NCI-H1092 (cell line): ENCODE measurements at places on chromosomes 16 and 17.

DNA sequence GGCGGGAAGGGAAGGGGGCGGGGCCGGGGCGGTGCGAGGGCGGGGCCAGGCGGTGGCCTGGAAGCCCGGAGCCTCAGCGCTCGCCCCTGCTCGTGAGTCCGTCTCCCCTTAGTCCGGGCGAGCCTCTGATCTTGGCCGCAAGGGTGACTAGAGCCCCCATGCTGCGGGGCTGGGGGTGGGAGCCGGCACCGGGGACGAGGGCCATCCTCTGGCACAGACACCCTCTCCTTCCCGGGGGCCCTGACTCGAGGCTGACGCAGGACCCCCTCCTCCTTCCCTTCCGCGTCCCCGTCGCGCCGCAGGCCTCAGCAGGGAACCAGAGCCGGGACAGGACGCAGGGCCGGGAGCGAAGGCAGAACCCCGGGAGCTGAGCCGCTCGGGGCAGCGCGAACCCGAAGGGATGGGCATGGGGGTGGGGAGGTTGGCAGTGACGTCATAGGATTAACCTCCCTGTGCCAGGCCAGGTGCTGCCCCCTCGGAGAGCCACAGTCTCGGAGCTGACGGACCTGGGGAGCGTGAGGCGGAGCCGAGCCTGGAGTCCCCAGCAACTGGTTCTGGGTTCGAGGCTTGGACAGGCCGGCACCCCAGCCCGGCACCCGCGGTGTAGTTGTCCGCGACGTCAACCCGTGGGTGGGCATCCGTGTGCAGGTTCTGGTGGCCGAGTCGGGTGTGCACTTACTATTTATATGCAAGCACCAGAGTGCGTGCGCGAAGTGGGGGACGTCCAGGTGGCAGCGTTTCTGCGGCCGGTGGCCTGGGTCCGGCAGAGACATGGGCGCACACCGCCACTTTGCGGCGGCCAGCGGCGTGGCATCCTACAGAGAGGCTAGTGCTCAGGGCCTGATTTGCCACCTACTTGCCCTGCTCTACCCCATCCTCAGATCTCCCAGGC lies 503 bp upstream of the PLCD3 start:
- DNase-seq = peak; percentile 57

- no peak for DNase-seq
Observed at GRCh38 chr17:45333702-45334092, 16.9 kb upstream of the MAP3K14 start.

DNA sequence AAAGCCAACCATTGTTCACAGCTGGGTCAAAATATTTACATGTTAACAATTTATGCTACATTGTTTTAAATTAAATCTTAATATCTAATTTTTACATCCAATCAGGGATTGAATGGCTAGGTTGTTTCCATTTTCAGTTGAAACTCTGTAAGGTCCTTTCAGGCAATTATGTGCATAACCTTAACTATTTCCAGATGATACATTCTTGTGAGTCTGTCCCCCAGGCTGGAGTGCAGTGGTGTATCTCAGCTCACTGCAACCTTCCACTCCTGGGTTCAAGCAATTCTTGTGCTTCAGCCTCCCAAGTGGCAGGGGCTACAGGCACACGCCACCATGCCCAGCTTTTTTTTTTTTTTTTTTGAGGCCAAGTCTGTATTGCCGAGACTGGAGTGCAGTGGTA lies 10.4 kb downstream of the CDC42EP4 start:
- no peak for DNase-seq

DNA sequence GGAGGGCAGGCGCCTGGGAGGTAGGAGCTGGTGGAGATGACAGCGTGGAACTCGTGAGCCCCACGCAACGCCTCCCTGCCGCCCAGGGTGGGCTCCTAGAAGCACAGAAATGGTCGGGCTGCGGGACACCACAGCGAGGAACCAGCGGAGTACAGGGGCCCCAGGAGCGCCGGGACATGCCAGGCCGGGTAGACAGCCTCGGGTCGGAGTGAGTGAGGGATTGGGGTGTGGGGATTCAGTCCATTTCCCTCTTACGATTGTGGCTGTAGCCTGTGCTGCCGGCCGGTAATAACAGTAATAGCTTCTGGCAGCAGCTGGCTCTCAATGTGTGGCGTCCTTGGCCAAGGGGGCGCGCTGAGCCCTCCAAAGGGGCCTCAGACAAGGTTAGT lies 12.2 kb upstream of the CES3 start:
- no peak for DNase-seq

DNA sequence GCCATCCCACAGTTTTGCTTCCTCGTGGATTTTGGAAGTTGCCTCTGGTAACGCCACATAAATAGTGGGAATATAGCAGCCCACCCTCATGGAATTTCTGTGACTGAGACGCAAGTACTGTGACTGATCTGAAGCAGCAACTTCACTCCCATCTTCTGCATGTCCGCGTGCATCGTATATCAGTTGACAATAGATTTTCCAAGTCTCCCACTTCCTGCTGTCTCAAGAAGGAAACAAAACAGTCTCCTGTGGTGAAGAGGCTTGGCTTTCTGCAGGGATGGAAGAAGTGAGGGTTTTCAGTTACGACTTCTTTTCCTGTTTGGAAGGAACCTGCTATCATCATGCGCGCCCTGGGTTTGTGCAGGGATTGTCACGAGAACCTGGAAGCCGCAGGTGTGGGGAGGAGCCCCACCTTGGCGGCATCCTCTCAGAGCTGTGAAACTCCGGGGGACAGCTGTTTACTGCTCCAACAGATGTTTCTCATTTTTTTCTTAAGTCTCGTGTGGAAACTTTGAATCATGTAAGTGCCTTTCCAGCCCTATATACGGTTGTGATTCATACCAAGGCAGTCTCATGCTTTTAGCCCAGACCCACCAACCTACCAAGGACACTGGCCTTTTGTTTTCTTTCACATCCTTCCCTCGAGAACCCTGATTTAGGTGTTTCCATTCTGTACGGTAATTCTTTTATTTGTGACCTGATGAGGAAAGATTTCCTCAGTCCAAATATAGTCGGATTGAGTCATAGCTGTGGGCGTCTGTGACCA lies 57.5 kb downstream of the WIPI1 start:
- no peak for DNase-seq

- DNase-seq = no peak
Observed at GRCh38 chr16:49483251-49483650, 109.6 kb downstream of the C16orf78 start.

GRCh38 chr17:20920815-20921199 lies 122.0 kb downstream of the USP22 start:
- no peak for DNase-seq

GRCh38 chr17:71361656-71362450 lies 759.0 kb upstream of the SOX9 start:
- no peak for DNase-seq

GRCh38 chr17:46777943-46778915 lies 40.3 kb downstream of the WNT3 start:
- no peak for DNase-seq

GRCh38 chr17:46143827-46144236 lies 49.4 kb downstream of the KANSL1 start:
- no peak for DNase-seq

DNA sequence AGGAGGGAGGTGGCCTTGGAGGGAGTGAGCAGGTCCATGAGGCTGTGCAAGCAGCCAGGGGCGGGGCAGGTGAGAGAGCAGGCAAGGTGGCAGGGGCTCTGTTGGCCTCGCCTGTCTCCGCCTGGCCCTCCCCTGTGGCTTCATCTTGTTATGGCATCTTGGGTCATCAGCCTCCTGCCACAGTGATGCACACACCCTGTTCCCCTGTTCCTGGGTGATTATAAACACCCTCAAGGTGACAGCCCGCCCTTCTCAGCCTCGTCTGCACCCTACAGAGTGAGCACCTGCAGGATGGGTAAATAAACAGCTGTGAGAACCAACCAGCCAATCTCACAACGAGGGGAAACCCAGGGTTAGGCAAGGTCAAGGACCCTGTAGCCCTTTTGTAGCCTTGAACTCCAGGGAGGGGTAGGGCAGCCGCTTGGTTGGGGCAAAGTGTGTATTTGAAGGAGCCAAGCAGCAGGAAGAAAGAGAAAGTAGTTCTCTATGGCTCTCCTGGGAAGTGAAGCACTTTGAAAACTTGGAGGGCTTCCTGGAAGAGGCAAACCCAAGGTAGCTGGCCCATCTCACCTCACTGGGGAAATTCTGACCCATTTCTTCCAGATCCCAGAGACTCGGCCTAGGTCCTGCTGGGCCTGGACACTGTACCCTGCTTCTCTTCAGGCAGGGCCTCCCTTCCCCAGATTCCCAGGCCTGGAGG lies 60.6 kb downstream of the NT5M start:
- no peak for DNase-seq

- no peak for DNase-seq
Observed at GRCh38 chr16:29876594-29877249, 13.7 kb upstream of the CDIPT start.

DNA sequence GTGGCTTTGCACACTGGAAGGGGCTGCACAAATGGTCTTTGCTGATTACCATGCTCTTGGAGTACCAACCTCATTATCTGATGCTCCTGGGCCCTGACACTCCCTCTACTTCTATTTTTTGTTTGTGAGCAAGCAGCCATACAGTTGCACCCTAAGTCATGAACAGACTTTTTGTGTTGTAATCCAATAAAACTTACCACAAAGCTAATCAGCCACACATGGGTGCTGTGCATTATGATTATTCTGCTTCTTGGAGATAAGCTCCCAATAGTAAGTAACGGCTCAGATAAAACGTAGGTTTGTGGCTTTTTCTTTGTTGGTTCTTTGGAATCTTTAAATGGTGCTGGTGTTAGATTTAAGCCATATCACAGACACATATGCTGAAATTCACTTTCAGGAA lies 76.2 kb downstream of the CCT6B start:
- no peak for DNase-seq

DNA sequence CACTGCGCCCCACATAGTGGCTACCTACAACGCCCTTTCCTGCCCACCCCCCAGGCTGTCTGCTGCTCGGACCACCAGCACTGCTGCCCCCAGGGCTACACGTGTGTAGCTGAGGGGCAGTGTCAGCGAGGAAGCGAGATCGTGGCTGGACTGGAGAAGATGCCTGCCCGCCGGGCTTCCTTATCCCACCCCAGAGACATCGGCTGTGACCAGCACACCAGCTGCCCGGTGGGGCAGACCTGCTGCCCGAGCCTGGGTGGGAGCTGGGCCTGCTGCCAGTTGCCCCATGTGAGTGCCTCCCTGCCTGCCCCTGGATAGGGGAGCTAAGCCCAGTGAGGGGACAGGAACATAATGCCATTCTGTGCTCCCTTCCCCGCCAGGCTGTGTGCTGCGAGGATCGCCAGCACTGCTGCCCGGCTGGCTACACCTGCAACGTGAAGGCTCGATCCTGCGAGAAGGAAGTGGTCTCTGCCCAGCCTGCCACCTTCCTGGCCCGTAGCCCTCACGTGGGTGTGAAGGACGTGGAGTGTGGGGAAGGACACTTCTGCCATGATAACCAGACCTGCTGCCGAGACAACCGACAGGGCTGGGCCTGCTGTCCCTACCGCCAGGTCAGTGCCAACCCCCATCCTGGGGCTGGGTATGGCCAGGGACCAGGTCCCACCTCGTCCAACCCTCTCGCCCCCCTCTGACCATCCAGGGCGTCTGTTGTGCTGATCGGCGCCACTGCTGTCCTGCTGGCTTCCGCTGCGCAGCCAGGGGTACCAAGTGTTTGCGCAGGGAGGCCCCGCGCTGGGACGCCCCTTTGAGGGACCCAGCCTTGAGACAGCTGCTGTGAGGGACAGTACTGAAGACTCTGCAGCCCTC lies 7.1 kb downstream of the GRN start:
- no peak for DNase-seq
